ENCODE measurements at places on chromosomes 3 and 15.

- DNase-seq = no peak
These were observed 4.1 kb downstream of the OR4F6 start for GRCh38 chr15:101807345-101807945.

GRCh38 chr15:69767191-69767590 lies 314.6 kb downstream of the RPLP1 start:
- no peak for DNase-seq

DNA sequence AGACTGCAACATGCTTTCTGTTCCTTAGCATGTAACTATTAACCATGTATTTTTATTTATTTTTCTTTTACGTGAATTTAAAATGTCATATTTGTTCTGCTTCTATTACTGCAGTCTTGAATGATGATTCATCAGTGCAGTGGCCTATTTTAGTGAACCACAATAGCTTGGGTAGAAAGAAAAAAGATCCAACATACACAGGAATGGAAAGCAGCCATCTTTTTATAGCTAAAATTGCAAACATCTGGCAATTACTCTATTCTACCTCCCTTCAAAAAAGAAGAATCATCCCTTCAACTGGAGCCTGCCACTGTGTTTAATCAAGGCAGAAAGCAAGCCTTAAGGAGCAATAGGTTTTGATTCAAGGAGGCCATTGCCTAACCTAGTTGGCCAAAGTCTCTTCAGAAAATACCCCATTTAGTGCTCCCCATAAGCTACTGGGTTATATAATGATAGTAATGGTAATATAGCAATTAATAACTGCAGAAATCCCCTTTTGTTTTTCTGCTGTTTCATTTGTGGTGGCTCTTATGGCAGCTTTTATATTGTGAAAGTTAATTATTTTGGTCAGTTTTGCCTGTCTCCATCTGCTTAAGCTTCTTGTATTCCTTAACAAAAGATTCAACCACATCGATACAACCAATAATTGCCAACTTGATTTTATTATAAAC lies 267.3 kb downstream of the LPP start:
- no peak for DNase-seq

GRCh38 chr15:68309024-68309423 lies 31.5 kb downstream of the FEM1B start:
- no peak for DNase-seq

GRCh38 chr3:116216761-116217160 lies 228.5 kb downstream of the LSAMP start:
- no peak for DNase-seq

GRCh38 chr3:121758727-121759450 lies 9.3 kb upstream of the GOLGB1 start:
- no peak for DNase-seq

DNA sequence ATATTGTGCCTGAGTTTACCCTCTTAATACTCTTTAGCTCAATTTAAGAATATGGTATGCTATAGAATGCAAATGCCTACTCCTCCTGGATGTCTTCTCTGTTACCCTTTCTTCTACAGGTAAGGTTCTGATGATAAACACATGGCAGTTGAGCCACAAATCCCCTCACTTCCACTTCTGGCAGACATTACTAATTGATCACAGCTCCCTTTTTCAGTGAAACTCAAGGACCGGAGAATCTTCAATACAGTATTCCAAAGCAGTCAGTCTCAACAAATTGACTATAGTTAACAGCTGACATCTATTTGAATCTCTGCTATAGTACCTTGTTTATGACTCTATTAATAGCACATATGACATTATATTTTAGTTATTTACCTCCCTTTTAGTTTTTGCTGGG lies 232.1 kb upstream of the ADAMTS9 start:
- no peak for DNase-seq

All from cardiac muscle cell (in vitro differentiated cells and primary cell).